ENCODE measurements at places on chromosomes 1 and 21. TPM values are rescaled to one million over a fixed set of nuclear protein-coding genes. Genes with fewer than 3 reads are reported as not detected.

DNA sequence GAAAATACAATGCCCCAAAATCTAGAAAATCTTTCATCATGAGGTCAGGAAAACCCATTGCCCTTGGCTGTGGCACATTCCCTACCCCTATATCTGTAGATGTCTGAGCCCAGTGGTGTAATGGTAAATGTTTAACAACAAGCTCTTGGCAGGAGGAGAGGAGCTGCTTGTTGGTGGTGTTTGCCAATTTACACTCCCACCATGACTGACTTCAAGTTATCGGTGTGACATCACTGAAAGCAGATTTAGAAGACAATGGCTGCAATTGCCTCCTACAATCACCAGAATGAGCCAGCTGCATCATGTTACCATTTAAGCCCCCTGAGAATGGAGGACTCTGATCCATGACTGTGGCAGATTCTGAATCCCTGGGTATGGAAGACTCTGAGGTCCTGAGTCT, 70.9 kb downstream of the SDC3 start:
- DNase-seq: no peak
- no peak overlapping the region for H3K27ac ChIP-seq
- H3K27me3 ChIP-seq: peaks cover 39% of the 10 kb centered on the region

GRCh38 chr1:30618335-30618747, 105.0 kb downstream of the MATN1 start:
- H3K4me1 ChIP-seq: peaks cover 2% of the 10 kb centered on the region
- H3K4me3 ChIP-seq: no peak overlapping the region
- H3K27ac ChIP-seq: no peak overlapping the region
- DNase-seq: no peak
- peaks cover 10% of the 10 kb centered on the region for H3K27me3 ChIP-seq

DNA sequence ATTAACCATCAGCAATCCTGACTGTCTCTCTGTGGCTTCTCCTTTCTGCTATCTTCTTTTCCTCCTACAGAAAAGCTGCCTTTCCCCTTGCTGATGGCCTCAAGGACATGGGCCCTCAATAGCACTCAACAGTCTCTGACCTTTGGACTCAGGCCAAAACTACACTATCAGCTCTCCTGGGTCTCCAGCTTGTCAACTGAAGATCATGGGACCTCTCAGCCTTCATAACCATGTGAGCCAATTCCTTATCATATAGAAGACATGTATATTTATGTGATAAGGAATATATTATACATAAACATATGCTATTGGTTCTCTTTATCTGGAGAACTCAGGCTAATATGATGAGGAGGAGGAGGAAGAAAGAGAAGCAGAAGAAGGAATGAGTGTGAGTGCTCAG, 91.8 kb upstream of the GJB5 start:
- no peak for DNase-seq
- no peaks in the 10 kb centered on the region for H3K4me1 ChIP-seq
- no peak overlapping the region for H3K4me3 ChIP-seq
- no peaks in the 10 kb centered on the region for H3K36me3 ChIP-seq
- no peak overlapping the region for H3K27ac ChIP-seq

- no peaks in the 10 kb centered on the region for H3K27me3 ChIP-seq
- H3K4me3 ChIP-seq: no peak overlapping the region
- H3K27ac ChIP-seq: no peak overlapping the region
- H3K36me3 ChIP-seq: no peaks in the 10 kb centered on the region
Observed at GRCh38 chr1:235942979-235943575, 76.4 kb upstream of the LYST start.

DNA sequence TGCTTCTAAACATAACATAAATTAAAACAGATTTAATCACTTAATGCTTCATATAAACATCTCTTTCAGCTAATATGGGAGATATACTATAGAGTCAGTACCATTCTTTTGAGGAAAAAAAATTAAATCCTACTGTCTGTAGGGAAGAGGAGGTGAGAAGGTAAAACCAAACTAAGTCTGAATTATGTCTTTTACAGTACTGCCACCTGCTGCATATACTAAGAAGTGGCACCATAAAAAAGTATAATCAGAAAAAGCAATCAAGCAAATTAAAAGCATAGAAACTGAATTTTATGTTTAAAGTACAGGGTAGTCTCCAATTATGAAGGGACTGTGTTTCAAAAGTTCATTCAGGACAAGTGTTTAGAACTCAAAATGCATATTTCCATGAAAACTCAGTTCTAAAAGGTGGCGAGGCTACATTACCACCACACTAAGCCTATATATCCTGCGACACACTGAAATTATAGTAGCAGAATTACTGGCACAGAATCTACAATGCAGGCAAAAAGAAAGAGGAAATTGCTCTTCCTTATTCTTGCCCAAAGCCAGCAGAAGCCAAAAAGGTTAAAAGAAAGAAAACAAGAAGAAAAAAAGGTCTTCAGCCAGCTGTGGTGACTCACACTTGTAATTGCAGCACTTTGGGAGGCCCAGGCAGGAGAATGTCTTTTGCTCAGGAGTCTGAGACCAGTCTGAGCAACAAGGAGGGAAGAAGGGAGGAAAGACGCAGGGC, 9.0 kb downstream of the NSL1 start:
- DNase-seq: no peak
- H3K4me3 ChIP-seq: no peak overlapping the region
- peaks cover 47% of the 10 kb centered on the region for H3K36me3 ChIP-seq
- peak overlapping the region; percentile 33 for H3K27ac ChIP-seq

DNA sequence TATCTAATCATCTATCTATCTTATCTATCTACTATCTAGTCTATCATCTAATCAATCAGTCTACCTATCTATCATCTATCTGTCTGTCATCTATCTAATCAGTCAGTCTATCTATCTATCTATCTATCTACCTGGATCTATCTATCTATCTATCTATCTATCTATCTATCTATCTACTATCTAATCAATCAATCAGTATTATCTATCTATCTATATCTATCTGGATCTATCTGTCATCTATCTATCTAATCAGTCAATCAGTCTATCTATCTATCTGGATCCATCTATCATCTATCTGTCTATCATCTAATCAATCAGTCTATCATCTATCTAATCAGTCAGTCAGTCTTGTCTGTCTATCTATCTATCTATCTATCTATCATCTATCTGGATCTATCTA, 26.9 kb upstream of the C1orf174 start:
- H3K36me3 ChIP-seq: no peaks in the 10 kb centered on the region
- no peak overlapping the region for H3K4me3 ChIP-seq
- no peak for DNase-seq
- peaks cover 2% of the 10 kb centered on the region for H3K4me1 ChIP-seq
- H3K27ac ChIP-seq: no peak overlapping the region
- H3K27me3 ChIP-seq: no peaks in the 10 kb centered on the region

The PROX1 gene
- not detected for total RNA-seq

The ATXN7L2 gene
- 11.9 TPM for total RNA-seq

All from activated T-helper 2 cell treated with anti-CD3 and anti-CD28 coated beads, Interferon-gamma antibody, Interleukin-2, Interleukin-4, amounts not matched to agents 10 μg/mL and 5 μg/mL and 100 μg/mL, durations not matched to agents 14 hours and 24 hours and 36 hours (primary cell).